ENCODE measurements at places on chromosomes 16 and 17. TPM values are rescaled to one million over a fixed set of nuclear protein-coding genes. Genes with fewer than 3 reads are reported as not detected.

DNA sequence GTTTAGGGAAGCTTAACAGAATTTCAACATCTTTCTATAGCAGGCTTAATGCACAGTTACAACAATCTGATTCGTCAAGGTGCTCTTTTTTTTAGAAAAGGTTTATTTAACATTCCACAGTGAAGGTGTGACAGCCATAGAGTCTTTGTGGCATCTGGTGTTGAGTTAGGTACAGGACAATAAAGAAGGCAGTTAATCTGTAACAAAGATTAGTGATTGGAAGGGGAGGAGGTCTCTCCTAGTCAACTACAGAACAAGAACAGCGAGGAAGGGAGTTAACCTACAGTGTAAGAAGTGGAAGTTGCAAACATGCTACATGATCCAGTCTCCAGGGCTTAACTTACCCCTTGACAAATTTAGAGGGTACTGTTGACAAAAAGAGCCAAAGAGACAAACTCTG lies 3.0 kb upstream of the ZDHHC7 start:
- DNase-seq = no peak

DNA sequence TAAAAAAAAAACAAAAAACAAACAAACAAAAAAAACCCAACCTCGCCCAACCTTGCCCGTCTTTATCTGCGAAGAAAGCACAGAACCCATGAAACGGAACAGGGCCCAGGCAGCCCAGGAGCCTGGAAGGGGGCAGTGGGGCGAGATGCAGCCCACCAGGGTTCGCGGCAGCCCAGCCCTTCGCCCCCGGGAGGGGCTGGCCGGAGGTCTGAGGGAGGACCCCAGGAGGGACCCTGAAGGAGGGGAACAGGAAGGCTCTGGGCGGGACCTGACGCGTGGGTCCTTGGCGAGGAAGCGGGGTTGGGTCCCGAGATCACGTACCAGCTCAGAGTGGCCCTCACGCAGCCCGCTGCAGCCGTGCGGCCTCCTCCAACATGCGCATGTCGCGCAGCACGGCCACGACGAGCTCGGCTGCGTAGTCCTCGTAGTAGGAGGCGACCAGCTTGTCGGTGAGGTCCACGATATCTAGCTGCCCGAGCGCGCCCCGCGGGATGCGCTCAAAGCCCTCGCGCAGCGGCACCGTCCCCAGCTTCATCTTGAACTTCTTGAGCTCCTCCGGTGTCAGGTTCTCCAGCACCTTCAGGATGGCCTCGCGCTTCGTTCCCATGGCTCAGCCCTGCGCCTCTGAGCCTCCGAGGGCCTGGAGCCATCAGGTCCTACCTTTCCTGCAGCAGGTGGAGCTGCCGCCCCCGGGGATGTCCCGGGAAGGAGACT lies at the start of gene PYDC1:
TSS of gene PYDC1 (minus strand) at position 714 of the 714 bp plus-strand sequence. CDS start at position 607, 107 bp downstream.
- no peak for DNase-seq

Gene KRTAP1-1
- not detected for total RNA-seq

Gene IGFALS
- total RNA-seq = not detected
